Stimulated activated CD4-positive, alpha-beta T cell treated with anti-CD3 and anti-CD28 coated beads, TNF-alpha, amount 100 ng/mL, for 1 hour (primary cell): ENCODE measurements at places on chromosomes 1 and 21.

GRCh38 chr1:193542690-193543089 is 356.3 kb upstream of the B3GALT2 start:
- DNase-seq = no peak

DNA sequence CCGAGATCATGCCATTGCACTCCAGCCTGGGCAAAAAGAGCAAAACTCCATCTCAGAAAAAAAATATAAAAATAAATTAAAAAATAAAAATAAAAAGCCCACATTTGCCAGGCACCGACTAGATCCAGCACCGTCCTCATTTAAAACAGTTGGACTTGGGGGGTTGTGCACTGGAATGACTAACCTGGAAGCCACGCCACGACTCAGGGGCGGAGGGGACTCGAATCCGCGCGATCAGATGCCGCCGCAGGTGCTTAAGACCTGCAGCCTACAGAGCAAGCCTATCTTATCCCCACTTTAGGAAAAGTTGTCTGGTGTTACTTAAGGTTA is 38.5 kb downstream of the ZBTB8OS start:
- DNase-seq = no peak

DNA sequence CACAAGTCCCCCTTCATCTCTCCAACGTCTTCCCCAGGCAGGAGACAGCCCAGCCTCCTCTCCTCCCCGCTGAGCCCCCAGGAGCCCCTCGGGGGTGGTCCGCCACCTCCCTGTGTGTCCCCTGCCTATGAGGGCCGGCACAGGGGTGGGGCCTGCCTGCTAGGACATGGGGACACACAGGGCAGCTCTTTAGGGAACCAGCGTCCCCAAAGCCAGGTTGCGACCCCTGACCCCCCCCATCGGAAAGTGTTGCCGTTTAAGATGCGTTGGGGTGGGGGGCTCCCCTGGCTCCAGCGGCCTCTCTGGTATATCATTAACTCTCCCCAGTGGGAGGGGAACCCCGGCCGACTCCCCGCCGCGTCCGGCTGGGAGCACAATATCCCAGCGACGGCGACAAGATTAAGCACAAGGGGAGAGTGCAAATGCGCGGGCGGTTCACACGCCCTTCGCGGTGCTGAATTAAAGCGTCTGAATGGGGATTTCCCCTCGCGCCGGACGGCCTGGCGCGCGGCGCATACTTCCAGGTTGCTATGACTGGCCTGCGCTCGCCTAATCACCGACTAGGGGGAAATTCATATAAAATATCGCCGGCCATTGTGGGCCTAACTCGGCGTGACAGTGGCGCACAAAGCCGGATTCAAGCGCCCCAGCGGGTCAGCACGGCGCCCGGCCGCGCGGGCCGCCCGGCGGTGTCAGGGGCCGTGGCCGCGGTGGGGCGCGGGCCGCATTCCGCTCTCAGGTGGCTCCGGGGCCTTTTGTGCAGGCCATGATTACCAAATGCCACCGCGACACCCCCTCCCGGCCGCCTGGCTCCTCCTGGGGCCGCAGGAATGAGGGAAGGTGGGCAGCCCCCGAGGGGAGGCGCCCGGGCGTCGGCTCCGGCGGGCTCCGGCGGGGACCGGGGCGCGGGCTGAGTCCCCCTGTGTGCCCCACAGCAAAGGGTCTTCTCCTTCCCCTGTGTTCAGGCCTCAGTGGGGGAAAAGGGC is 30.9 kb downstream of the WNT3A start:
- no peak for DNase-seq

- no peak for DNase-seq
Measured at GRCh38 chr21:29320031-29320430, 21.3 kb downstream of the BACH1 start.

GRCh38 chr1:244087611-244088010 is 36.5 kb downstream of the ZBTB18 start:
- DNase-seq = no peak

DNA sequence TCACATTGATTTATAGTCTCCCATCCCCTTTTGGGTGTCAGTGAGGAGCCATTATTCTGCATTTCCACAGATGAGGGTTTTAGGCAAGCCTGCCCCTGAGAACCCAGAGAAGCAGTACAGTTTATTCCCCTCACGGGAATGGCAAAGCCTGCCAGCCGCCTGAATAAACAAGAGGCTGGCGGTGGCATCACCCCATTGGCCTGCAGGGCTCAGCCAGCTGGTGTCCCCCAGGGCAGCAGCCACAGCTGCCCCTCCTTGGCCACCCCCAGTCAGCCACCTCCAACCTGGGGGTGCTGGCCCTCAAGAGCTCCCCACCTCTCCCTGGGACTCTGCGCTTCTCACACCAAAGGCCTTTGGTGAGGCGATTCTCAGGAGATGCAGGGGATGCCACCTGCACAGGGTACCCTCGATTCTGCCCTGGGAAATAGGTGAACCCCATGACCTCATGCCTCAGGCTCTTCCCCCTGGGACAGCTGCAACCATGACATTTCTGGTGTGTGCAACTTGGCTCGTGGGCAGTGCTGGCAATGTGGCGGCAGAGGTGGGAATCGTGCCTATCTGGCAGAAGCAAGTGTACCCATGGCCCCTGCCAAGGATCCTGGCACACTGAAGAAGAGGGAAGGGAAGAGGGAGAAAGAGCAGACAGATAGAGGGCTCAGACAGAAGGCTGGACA is 14.0 kb downstream of the OLFML2B start:
- no peak for DNase-seq

GRCh38 chr1:208531003-208531750 is 287.0 kb upstream of the PLXNA2 start:
- no peak for DNase-seq

DNA sequence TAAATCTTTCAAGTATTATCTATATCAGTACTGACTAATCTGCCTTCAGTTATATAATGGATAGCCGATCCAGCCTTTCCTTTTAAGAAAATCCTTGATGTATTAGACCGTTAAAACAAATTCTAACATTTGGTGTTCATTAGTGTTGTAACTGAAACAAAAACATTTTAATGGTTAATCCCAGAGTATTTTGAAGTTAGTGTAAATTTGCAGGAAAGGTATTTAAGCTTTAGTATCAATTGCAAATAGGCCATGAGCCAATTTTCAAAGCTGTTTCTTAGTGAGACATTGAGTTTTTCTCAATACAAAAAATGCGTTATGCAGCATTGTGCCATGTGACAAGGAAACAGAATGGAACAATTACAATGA is 29.6 kb downstream of the DISP1 start:
- no peak for DNase-seq

DNA sequence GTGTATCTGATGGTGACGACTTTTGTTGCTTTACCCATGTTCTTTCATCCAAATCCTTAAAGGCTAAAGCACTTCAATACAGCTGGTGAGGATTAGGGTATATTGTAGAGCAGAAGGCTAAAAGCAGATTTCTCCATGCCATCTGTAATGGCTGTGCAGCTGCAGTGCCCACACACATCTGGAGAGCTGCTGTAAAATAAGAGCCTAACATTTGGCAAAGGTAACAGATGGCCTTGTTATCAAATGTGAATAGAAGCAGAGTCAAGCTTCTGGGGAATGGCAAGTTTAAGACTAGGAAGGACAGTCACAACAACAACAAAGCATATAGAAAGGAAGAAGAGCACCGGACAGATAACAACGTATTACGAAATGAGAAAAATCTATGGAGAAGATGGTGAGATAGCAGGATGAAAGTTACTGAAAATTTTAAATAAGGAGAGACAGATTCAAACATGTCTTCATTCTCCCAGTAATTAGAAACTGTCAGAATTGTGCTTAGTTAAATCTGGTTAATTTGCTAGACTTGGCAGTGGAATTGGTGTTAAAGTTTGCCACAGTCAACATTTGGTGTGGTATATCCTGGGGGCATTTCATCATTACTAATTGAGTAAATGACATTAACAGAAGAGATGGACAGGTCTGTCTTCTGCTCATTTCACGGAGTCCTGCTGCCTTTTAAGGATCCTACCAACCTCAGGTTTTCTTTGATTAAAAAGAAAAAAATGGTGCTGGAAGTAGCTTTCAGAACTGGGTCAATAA is 1093.2 kb downstream of the ADGRL2 start:
- DNase-seq = no peak

GRCh38 chr1:182229921-182230491 is 161.6 kb downstream of the GLUL start:
- DNase-seq = no peak

DNA sequence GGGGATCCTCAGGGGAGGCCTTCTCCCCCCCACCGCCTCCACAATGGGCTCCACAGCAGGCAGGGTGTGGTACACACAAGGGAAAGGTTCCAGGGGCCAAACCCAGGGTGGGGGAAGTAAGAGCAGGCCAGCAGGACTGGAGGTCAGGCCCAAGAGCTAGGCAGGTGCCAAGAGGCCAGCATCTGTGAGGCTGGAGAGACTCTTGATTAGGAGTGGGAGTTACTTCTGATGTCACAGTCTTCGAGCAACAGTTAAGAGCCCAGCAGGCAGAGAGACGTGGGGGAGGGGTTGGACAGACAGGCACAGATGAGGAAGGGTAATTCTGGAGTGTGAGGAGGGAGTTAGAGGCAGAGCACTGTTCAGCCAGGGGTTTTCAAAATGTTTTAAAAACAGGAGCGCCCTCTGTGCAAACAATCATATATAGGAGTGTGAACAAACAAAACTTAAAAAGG is 55.8 kb downstream of the SLC9A1 start:
- DNase-seq = no peak

DNA sequence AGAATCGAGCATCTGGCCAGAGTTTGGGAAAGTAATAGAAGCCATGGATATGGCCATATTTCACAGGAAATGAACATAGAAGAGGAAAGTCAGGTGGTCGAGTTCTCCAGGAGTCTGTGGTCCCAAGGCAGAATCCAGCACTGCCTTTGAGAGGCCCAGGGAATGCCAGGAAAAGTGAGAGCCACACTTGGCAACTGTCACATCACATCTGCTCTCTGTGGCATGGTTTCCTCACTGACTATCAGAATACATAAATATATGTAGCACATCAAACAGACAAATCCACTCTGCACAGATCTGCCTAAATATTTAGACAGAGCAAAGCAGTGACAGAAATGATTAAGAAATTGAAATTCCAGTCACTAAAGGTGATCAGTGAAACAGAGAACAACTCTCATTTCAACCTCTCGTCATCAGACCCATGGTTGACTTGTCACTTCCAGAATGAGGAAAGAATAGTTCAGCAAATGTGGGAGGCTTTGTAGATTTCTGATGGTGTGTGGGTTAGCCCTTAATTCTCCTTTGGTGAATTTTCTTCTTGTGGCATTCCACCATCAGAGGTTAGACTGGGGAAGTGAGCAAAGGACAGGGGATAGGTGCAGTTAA is 58.8 kb upstream of the MAN1A2 start:
- DNase-seq = no peak

- no peak for DNase-seq
Measured at GRCh38 chr1:198264282-198264681, 107.5 kb downstream of the NEK7 start.

DNA sequence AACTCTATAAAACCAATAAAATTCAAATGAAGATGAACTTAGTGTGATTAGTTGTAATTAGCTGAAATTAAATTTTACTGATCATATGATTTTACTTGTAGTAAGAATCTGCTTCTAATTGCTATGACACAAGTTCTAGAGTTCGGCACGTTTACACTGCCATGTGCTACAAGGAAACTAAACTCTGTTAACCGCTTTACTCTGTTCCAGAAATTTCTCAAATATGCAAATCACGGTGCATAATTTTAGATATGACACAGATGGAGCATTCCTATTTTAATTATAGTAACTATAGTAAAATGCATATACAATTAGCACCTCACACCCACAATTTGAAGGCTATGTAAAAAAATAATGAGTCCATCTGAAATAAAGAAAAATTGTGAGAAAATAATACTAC is 14.8 kb downstream of the HEATR1 start:
- no peak for DNase-seq

DNA sequence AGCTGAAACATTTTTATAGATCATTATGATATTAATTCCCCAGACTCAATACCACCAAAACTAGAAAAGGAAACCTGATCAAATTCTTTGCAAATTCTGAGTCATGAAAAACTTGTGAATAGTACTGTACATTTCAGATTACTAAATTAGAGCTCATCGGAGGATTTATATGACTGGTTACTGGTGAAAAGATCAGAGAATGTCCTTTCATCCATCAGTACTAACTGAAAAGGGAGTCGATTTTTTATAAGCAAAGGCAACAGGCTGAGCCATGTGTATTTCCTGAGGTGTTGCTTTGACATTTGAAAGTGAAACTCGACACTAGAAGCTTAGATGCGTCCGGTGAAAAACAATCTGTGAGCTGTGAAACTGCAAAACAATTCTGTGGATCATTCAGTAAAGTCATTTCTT is 155.7 kb downstream of the TNFSF18 start:
- DNase-seq = no peak

DNA sequence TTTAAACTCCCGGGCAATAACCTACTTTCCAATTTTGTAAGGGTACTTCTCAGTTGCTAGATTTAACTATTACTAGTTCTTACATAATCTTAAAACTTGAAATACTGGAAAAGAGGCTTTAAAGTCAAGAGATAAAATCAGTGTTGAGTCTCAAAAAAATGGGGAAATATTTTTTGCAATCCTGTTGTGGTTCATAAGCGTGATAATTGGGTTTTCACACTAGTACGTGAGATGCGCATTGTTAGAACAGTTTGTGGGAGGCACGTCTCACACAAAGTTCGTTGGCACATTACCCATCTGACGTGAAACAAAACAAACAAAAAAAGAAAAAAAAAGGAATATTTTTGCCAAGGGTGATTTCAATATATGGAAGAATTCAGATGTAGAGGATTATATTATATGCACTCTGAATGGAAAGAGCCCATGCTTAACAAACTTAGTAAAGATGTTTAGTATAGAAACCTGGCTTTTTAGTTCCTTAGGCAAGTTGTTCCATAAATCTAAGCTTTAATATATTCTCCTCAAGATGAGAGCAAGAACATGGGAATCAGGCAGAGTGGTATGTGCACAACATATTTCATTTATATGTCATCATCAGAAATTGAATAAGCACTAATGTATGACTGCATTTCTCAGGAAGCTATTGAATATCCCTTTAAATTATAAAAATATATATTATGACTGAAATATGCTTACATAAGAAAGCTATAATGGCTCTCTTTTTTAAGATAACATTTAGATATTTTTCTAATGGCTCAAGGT is 73.9 kb upstream of the TNFSF4 start:
- DNase-seq = no peak

DNA sequence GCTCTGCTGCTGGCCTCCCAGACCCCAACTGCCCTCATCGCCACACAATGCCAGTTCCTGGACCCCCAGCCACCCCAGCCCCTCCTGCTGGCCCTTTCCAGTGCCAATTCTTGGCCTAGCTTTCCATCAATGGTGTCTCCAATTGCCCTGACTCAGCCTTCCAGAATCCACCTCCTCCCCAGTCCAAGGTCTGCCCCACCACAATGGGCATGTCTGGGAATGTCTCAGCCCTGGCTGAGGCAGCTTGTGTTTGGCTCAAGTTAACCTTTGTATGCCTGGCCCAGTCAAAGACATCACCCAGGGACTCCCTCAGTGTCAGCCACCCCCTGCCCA is 16.4 kb downstream of the ALDH4A1 start:
- DNase-seq = no peak
